ENCODE measurements at places on chromosomes 12 and 14.

DNA sequence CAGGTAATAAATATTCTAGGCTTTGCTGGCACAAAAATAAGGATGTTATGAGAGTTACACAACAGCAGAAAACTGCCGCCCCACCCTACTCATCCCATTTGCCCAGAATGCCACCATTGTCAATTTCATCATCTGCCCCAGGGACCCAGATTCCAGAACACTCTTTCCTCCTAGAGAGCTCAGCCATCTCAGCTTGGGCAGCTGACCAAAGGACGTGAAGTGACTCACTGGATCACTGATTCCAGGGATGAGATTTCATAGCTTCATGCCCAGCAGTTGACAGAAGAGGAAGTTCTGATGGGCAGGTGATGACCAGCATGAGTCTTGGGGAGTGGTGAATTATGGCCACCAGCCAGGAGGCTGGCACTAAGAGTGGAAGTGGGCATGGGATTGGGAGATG lies 450.3 kb downstream of the RMST start:
- no peak overlapping the region for H3K27ac ChIP-seq
- DNase-seq = no peak
- H3K27me3 ChIP-seq = no peaks in the 10 kb centered on the region

GRCh38 chr14:100372357-100373048 lies 49.4 kb downstream of the SLC25A47 start:
- no peak for DNase-seq
- H3K36me3 ChIP-seq = no peaks in the 10 kb centered on the region
- no peaks in the 10 kb centered on the region for H3K27me3 ChIP-seq
- peak overlapping the region; percentile 93 for H3K27ac ChIP-seq
- H3K4me1 ChIP-seq = peaks cover 9% of the 10 kb centered on the region
- no peak overlapping the region for H3K4me3 ChIP-seq

GRCh38 chr14:65210822-65211182 lies 108.5 kb upstream of the MAX start:
- no peaks in the 10 kb centered on the region for H3K36me3 ChIP-seq
- DNase-seq = no peak
- no peak overlapping the region for H3K4me3 ChIP-seq
- no peak overlapping the region for H3K27ac ChIP-seq
- H3K4me1 ChIP-seq = peaks cover 22% of the 10 kb centered on the region
- H3K27me3 ChIP-seq = no peaks in the 10 kb centered on the region

DNA sequence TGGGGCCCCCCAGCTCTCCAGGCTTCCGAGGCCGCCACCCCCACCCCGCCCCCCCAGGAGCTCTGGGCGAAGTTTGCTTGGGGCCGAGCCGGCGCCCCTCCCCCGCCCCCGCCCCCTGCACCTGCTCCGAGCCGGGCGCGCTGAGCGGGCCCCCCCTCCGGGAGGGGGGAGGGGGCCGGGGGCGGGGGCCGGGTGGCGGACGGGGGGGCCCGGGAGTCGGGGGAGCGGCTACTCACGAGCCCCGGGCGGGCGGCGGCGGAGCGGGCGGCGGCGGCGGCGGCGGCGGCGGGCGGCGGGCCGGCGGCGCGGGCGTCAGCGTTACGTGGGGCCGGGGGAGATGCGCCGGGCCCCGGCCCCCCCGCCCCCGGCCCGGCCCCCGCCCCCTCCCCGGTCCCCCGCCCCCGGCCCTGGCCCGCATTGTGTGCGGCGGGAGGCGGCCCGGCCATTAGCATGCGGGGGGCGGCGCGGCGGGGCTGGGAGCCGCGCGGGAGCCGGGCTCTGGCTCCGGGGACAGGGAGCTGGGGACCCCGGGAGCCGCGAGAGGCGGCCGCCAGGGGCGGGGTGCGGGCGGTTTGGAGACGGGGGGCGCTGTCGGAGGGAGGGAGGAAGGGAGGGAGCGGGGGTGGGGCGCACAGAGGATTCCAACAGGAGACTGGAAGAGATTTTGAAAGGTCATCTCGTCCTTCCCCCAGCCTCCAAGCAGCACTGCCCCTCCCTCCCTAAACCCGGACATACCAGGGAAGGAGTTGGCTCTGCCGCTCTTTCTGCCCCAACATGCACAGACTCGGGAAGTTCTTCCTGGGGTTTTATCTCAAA lies at the start of gene ZNF219:
Gene ZNF219 (minus strand): TSS at position 580 of the 816 bp plus-strand sequence. CDS start 5,064 bp downstream, outside the sequence.
- H3K27me3 ChIP-seq = no peaks in the 10 kb centered on the region
- peak within 1 kb of the TSS; percentile 88 for H3K27ac ChIP-seq
- DNase-seq = peak; percentile 75
- peak within 1 kb of the TSS; percentile 47 for H3K4me3 ChIP-seq
- no peaks in the 10 kb centered on the region for H3K36me3 ChIP-seq
- H3K4me1 ChIP-seq = peaks cover 48% of the 10 kb centered on the region

DNA sequence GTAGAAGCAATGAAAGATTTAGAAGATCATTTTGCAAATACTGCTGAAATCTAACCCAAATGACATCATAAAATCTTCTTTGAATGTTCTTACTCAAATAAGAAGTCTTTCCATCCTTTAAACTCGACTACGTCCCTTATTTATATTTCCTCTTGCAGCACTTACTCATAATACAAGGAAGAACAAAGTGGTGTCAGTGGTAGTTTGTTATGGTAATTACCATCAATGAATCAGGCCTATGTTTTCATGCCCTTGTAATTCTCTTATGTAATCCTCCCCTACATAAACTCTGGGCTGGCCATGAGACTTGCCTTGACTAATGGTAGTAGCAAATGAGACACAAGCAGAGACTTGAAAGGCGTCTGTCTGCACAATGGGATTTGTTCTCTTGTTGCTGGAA lies 17.0 kb downstream of the EEA1 start:
- no peaks in the 10 kb centered on the region for H3K4me1 ChIP-seq
- no peak for DNase-seq
- H3K4me3 ChIP-seq = no peak overlapping the region
- no peaks in the 10 kb centered on the region for H3K36me3 ChIP-seq
- no peaks in the 10 kb centered on the region for H3K27me3 ChIP-seq

All from hepatocyte (in vitro differentiated cells).